Ovary (tissue), 10 donors: ENCODE measurements at places on chromosomes 2 and 18. TPM values are rescaled to one million over a fixed set of nuclear protein-coding genes. Genes with fewer than 3 reads are reported as not detected.

The KIAA2012 gene
- 0.24 TPM for total RNA-seq

The COLEC11 gene
- 59.9 TPM for total RNA-seq

The TGFA gene
- 1.8 TPM for total RNA-seq

The PLCD4 gene
- total RNA-seq = 0.47 TPM

The SPOPL gene
- 22.4 TPM for total RNA-seq

The SNORC gene
- total RNA-seq = 2.0 TPM

The GPAT2 gene
- total RNA-seq = 3.3 TPM

The SIX2 gene
- total RNA-seq = 0.13 TPM

The TAF1B gene
- total RNA-seq = 19.5 TPM

The SH2D6 gene
- total RNA-seq = not detected

The TBR1 gene
- not detected for total RNA-seq

The LRRC30 gene
- not detected for total RNA-seq

The KATNAL2 gene
- 3.0 TPM for total RNA-seq

The HDAC4 gene
- 46.3 TPM for total RNA-seq

The ATP8B1 gene
- total RNA-seq = 1.4 TPM

The ZSCAN30 gene
- total RNA-seq = 17.2 TPM

The MYO5B gene
- 0.25 TPM for total RNA-seq

The CPO gene
- not detected for total RNA-seq

The CRYGC gene
- not detected for total RNA-seq

The ECEL1 gene
- total RNA-seq = 34.8 TPM

The BBS5 gene
- 10.6 TPM for total RNA-seq
